ENCODE measurements at places on chromosomes 4 and X. TPM values are rescaled to one million over a fixed set of nuclear protein-coding genes. Genes with fewer than 3 reads are reported as not detected.
A peak's percentile ranks its signal among the peaks of the same experiment; 100 is the strongest.

The PGRMC2 gene
- 24.4 TPM for total RNA-seq

GRCh38 chrX:39518476-39519029 lies 579.2 kb downstream of the BCOR start:
- no peaks in the 10 kb centered on the region for H3K36me3 ChIP-seq
- peaks cover 39% of the 10 kb centered on the region for H3K27me3 ChIP-seq
- no peak for DNase-seq
- H3K4me1 ChIP-seq: no peaks in the 10 kb centered on the region
- H3K27ac ChIP-seq: no peak overlapping the region

The STAP1 gene
- total RNA-seq: not detected

DNA sequence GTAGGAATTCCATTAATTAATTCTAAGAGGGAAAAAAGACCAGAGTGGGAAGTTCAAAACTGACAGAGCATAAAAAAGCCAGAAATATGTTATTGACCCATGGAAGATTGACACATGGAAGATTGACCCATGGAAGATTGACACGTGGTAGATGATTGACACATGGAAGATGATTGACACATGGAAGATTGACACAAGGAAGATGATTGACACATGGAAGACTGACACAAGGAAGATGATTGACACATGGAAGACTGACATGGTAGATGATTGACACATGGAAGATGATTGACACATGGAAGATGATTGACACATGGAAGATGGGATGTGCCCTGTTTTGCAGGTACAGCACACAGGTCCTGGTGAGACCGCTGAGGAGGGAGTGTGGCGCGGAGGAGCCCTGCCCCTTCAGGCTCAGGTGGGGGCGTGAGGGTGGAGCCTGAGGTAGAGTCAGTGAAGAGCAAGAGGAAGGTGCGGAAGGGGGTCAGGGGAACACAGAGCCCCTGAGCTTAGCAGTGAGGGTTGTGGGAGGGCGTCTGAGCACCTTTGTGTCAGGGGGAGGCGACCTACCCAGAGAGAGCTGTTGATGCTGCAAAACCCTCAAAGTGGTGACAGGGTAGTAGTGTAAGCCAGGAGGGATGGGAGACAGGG lies 15.8 kb upstream of the PDE6B start:
- no peak overlapping the region for H3K4me3 ChIP-seq
- H3K36me3 ChIP-seq: no peaks in the 10 kb centered on the region
- H3K27me3 ChIP-seq: 0 out of 2 replicates have a peak, but pooled peaks cover 2% of the 10 kb centered on the region
- H3K4me1 ChIP-seq: no peaks in the 10 kb centered on the region
- DNase-seq: no peak

The PCGF3 gene
- total RNA-seq: 45.0 TPM

GRCh38 chr4:177032341-177032740 lies 239.6 kb upstream of the VEGFC start:
- H3K27ac ChIP-seq: no peak overlapping the region
- no peaks in the 10 kb centered on the region for H3K27me3 ChIP-seq

- no peaks in the 10 kb centered on the region for H3K36me3 ChIP-seq
- H3K27me3 ChIP-seq: no peaks in the 10 kb centered on the region
- no peak overlapping the region for H3K4me3 ChIP-seq
Observed at GRCh38 chr4:143253166-143253565, 68.4 kb downstream of the USP38 start.

- no peak for DNase-seq
- H3K27me3 ChIP-seq: no peaks in the 10 kb centered on the region
- H3K4me3 ChIP-seq: no peak overlapping the region
- H3K4me1 ChIP-seq: no peaks in the 10 kb centered on the region
- no peak overlapping the region for H3K27ac ChIP-seq
Observed at GRCh38 chr4:145690610-145691009, 10.7 kb downstream of the C4orf51 start.

The CSTF2 gene
- total RNA-seq: 30.3 TPM

The PIN4 gene
- total RNA-seq: 2.2 TPM

- DNase-seq: no peak
- H3K27me3 ChIP-seq: no peaks in the 10 kb centered on the region
- no peaks in the 10 kb centered on the region for H3K4me1 ChIP-seq
- no peak overlapping the region for H3K27ac ChIP-seq
Observed at GRCh38 chrX:107935664-107936433, 46.3 kb downstream of the TEX13B start.

- DNase-seq: peak; percentile 7
- no peaks in the 10 kb centered on the region for H3K4me1 ChIP-seq
- no peak overlapping the region for H3K27ac ChIP-seq
Observed at GRCh38 chr4:107069049-107069448, 32.9 kb upstream of the DKK2 start.

DNA sequence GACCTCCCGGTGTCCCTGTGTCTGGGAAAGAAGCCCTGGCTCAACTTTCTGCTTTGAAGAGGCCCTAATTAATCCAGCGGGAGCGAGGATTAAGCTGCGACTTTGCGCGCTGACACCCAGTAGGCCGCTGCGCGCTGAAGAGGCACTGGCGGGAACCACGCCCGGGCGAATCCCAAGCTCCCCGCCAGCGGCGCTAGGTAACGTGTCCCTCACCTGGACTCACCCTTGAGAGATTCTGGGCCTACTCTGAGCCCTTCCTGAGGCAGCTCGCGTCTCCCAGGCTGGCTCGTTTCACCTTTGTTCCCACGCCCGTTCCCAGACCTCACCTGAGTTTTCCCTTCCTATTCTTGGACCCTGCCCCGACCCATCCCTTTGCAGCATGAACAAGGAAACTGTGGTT lies 616 bp upstream of the KLHL34 start:
- DNase-seq: no peak
- no peaks in the 10 kb centered on the region for H3K27me3 ChIP-seq
- H3K36me3 ChIP-seq: no peaks in the 10 kb centered on the region
- H3K27ac ChIP-seq: no peak overlapping the region

- no peak overlapping the region for H3K27ac ChIP-seq
- peaks cover 4% of the 10 kb centered on the region for H3K4me1 ChIP-seq
- H3K4me3 ChIP-seq: no peak overlapping the region
Observed at GRCh38 chr4:127015667-127016117, 617.1 kb upstream of the INTU start.

- no peaks in the 10 kb centered on the region for H3K36me3 ChIP-seq
- H3K27ac ChIP-seq: no peak within 1 kb of the TSS
- peak; percentile 6 for DNase-seq
- peaks cover 56% of the 10 kb centered on the region for H3K27me3 ChIP-seq
- H3K4me3 ChIP-seq: peak within 1 kb of the TSS; percentile 1
Observed at GRCh38 chrX:71910643-71910985, at the start of gene NHSL2. NHSL2 (plus strand) TSS chrX:71910845.

GRCh38 chr4:182863501-182863900 lies 53.7 kb downstream of the DCTD start:
- no peaks in the 10 kb centered on the region for H3K36me3 ChIP-seq
- H3K4me1 ChIP-seq: no peaks in the 10 kb centered on the region
- no peak overlapping the region for H3K4me3 ChIP-seq
- H3K27ac ChIP-seq: no peak overlapping the region
- no peaks in the 10 kb centered on the region for H3K27me3 ChIP-seq

DNA sequence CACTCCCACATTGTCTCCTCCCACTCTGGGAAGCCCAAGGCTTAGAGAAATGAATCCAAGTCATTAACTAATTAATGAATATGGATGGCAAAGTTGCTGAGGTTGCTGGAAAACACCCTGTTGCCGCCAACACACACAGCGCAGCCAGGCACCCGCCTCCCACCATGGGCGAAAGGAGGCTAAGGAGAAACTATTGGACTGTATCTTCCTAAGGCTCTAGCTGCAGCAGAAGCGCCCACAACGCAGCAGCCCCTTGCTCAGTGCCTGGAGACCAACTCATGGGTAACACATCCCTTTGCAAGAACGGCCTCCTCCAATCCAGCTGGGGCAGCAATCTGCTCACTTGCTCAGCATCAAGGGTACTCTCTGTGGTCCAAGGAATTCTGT lies 34.2 kb downstream of the TSC22D3 start:
- no peak overlapping the region for H3K4me3 ChIP-seq
- no peaks in the 10 kb centered on the region for H3K36me3 ChIP-seq

DNA sequence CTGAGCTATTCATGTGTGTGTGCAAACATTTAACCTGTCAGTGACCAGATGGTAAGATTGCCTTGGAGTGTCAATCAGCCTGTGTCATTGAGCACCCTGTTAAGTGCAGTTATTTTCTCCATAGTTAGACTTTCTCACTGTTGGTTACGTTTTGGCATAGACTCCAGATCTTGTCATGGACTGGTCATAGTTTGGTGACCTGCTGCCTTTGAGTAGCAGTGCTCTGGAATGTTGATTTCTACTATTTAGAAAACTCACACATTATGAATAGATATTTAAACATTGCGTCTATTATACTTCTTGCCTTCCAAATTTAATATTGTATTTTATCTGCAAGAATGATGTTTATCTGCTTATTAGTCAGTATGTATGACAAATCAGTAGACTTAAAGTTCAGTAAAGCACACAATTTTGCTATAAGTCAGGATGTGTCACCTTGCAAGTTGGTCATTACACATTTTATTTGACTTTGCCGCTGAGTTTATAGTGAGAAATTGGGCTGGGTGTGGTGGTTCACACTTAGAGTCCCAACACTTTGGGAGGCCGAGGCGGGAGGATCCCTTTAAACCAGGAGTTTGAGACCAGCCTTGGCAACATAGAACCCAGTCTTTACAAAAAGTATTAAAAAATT lies 42.4 kb downstream of the KIAA0232 start:
- peaks cover 20% of the 10 kb centered on the region for H3K36me3 ChIP-seq
- H3K4me1 ChIP-seq: peaks cover 3% of the 10 kb centered on the region
- H3K27ac ChIP-seq: no peak overlapping the region
- no peaks in the 10 kb centered on the region for H3K27me3 ChIP-seq
- peak; percentile 42 for DNase-seq
- no peak overlapping the region for H3K4me3 ChIP-seq

The FAAH2 gene
- not detected for total RNA-seq

- no peaks in the 10 kb centered on the region for H3K27me3 ChIP-seq
- DNase-seq: no peak
- H3K4me1 ChIP-seq: no peaks in the 10 kb centered on the region
- no peak overlapping the region for H3K27ac ChIP-seq
- no peak overlapping the region for H3K4me3 ChIP-seq
Observed at GRCh38 chr4:28481565-28481964, 1620.9 kb downstream of the STIM2 start.

- H3K4me1 ChIP-seq: peaks cover 9% of the 10 kb centered on the region
- no peaks in the 10 kb centered on the region for H3K27me3 ChIP-seq
- H3K4me3 ChIP-seq: no peak overlapping the region
- H3K36me3 ChIP-seq: no peaks in the 10 kb centered on the region
- H3K27ac ChIP-seq: peak overlapping the region; percentile 58
Observed at GRCh38 chr4:163540977-163541376, 46.5 kb downstream of the TMA16 start.

The POLR2B gene
- total RNA-seq: 106 TPM

The C1QTNF7 gene
- total RNA-seq: 0.28 TPM

GRCh38 chrX:69093960-69094871 lies 71.0 kb downstream of the PJA1 start:
- H3K27me3 ChIP-seq: peaks cover 28% of the 10 kb centered on the region
- H3K36me3 ChIP-seq: no peaks in the 10 kb centered on the region
- H3K4me3 ChIP-seq: no peak overlapping the region
- H3K27ac ChIP-seq: no peak overlapping the region
- H3K4me1 ChIP-seq: no peaks in the 10 kb centered on the region

The CD38 gene
- not detected for total RNA-seq

GRCh38 chr4:963276-964225 lies 9.8 kb downstream of the DGKQ start:
- H3K36me3 ChIP-seq: peaks cover 59% of the 10 kb centered on the region
- no peak overlapping the region for H3K4me3 ChIP-seq
- no peaks in the 10 kb centered on the region for H3K4me1 ChIP-seq
- H3K27me3 ChIP-seq: no peaks in the 10 kb centered on the region
- no peak for DNase-seq

GRCh38 chrX:51847463-51847862 lies 46.0 kb upstream of the MAGED1 start:
- H3K4me3 ChIP-seq: no peak overlapping the region
- no peak for DNase-seq
- H3K27ac ChIP-seq: no peak overlapping the region
- H3K4me1 ChIP-seq: no peaks in the 10 kb centered on the region
- H3K36me3 ChIP-seq: no peaks in the 10 kb centered on the region

GRCh38 chr4:31015123-31015522 lies 295.0 kb downstream of the PCDH7 start:
- H3K4me3 ChIP-seq: no peak overlapping the region
- no peaks in the 10 kb centered on the region for H3K4me1 ChIP-seq
- DNase-seq: no peak
- H3K27me3 ChIP-seq: no peaks in the 10 kb centered on the region
